ENCODE measurements at places on chromosomes 16 and 17.

- no peak for DNase-seq
Observed at GRCh38 chr17:63140255-63140654, 174.2 kb downstream of the TANC2 start.

DNA sequence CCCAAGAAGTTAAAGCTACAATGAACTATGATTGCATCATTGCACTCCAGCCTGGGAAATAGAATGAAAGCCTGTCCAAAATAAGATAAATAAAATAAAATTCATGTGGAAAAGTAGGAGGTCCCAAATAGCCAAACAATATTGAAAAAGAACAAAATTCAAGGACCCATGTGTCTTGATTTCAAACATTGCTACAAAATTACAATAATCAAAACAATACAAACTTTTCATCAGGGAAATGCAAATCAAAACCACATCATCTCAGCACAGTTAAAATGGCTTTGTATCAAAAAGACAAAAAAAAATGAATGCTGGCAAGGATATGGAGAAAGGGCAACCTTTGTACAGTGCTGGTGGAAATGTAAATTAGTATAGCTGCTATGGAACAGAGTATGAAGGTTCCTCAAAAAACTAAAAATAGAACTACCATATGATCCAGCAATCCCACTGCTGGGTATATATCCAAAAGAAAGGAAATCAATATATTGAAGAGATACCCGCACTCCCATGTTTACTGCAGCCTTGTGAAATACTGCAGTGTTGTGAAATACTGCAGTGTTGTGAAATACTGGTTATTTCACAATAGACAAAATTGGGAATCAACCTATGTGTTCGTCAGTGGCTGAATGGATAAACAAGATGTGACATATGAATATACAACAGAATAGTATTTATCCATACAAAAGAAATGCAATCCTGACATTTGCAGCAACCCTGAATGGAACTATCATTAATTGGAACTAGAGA is 24.5 kb upstream of the ZNF287 start:
- DNase-seq: no peak

- DNase-seq: no peak
Observed at GRCh38 chr17:14688134-14688533, 387.3 kb downstream of the HS3ST3B1 start.

- DNase-seq: no peak
Observed at GRCh38 chr17:32803544-32803943, 73.4 kb downstream of the MYO1D start.

- DNase-seq: no peak
Observed at GRCh38 chr16:10391339-10391738, 5.5 kb downstream of the ATF7IP2 start.

GRCh38 chr17:79153367-79154130 is 78.9 kb downstream of the ENGASE start:
- DNase-seq: no peak

DNA sequence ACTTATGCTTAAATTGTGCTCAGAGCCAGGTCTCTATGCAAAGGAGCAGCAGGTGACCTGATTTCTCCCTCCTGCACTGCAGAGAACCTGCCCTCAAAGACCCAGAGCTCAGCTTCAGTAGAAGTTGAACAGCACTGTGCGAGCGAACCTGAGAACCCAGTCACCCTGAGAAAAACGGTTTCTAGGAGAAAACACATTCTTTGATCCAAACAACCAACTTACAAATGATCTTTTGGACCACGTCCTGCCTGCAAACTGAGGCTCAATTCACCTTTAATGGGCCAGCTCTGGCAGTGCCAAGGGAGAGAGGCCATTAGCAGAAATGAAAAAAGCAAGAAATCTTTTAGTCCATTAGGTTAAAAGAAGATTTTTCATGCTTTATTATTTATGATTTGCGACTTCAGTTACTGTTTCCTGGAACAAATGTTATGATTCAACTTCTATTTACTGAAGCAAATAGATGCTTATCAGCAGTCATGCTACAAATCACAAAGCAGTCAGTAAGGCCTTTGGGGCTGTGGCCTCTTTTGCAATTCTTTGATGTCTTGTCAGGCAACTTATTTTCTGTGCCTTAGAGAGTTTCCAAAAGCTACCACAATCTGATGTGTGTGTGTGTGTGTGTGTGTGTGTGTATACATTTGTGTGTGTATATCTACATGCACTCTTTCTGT is 65.7 kb upstream of the LRRC37A3 start:
- DNase-seq: peak; percentile 53

DNA sequence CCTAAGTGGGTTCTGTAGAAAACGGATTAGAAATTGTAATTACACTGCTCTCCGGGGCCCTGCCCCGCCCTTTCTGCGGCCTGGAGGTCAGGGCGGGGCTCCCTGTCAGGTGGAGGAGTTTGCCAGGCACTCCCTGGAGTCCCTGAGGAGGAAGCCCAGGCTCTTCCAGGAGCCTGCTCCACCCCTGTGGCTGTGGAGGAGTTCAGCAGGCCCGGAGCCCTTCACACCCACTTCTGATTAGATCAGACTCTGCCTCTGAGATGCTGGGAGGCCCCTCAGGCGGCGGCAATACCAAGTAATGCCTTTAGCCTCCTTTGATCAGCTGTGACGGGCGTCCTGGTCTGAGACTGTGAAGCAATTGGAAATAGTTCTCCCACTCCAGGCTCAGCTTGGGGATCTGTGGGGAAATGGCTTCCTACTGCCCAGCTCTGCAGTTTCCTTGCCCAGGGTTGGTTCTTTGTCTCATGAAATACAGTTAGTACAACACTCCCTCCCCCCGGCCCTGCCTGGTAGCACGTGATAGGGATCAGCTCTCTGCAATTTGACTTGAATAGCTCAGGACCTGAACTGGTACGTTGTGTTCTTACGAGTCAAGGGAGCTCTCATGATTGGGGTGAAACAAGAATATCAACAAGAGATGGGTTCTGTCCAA is 22.3 kb downstream of the BAIAP2 start:
- no peak for DNase-seq

GRCh38 chr16:70768203-70768580 is 32.8 kb downstream of the VAC14 start:
- no peak for DNase-seq

DNA sequence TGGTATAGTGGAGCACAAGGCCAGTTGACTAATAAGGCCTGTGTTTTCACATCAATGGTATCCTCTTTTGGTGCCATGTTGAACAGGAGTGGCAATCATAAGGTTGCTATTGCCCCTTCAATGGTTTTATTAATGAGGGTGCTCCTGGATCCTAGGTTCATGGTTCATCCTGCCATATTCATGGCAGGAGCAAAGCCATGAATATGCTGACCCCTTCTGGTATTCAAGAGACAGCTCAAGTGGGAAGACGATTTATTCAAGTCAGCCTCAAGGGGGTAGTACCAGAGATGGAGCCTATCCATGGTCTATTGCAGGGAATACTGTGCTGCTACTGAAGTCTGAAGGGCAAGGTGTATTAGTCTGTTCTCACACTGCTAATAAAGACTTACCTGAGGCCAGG is 2.6 kb downstream of the ABCA9 start:
- DNase-seq: no peak
